ENCODE measurements at places on chromosomes 5 and 9. TPM values are rescaled to one million over a fixed set of nuclear protein-coding genes. Genes with fewer than 3 reads are reported as not detected.

ANKH gene
- 11.2 TPM for total RNA-seq

LPCAT1 gene
- total RNA-seq, result 59.8 TPM

SLC46A2 gene
- total RNA-seq, result not detected

DNA sequence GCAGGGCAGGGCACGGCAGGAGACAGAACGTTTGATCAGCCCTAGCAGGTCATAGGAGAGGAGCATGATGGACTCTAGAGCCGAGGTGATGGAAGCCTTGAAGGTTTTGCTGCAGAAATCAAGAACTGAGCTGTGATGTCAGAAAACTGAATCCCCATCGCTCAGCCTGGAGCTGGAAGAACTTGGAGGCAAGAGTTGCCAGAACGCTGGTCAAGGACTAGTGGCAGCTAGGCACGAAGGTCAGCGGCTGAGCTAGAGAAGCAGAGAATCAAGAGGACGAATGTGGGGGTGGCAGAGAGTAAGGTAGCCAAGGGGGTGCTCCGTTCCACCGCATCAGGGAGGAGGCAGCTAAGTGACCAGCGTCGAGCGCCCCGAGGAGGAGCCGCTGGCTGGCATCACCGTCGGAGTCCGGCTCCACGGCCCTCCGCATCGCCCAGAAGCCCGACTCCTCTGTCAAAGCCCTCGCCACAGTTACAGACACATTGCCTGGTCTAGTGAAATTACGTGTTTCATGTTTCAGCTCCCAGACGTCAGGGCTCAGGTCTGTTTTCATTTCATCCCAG, 1.2 kb upstream of the GALNT10 start:
- DNase-seq, result no peak

- DNase-seq, result no peak
These were observed 53.4 kb downstream of the PUM3 start for GRCh38 chr9:2790466-2790865.

DNA sequence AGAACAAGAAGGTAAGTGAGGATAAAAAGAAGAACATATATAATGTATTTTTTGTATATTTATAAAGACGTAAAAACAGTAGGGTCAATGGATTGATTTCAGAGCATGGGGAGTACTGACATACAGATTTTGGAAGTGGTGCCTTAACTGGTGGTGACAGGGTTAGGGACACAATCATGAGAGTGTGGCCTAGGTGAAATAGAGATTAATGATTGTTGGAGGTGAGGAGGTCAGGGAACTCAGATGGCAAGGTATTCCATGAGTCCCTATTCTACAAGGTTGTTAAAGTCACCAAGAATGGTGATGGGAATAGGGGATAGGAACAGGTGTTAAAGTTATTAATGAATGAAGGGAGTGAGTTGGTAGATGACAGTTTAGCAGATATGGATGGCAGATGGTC, 210.8 kb downstream of the SEMA6A start:
- DNase-seq, result no peak

GRCh38 chr9:78033870-78034269, 2.3 kb upstream of the GNAQ start:
- no peak for DNase-seq
